Left ventricle myocardium inferior (tissue), 1 donor: ENCODE measurements at places on chromosomes 13 and 19. TPM values are rescaled to one million over a fixed set of nuclear protein-coding genes. Genes with fewer than 3 reads are reported as not detected.

GRCh38 chr13:112703449-112704284 lies 13.8 kb downstream of the ATP11A start:
- no peaks in the 10 kb centered on the region for H3K27me3 ChIP-seq
- H3K36me3 ChIP-seq: no peaks in the 10 kb centered on the region
- peak overlapping the region; percentile 78 for H3K27ac ChIP-seq
- peaks cover 72% of the 10 kb centered on the region for H3K4me1 ChIP-seq
- H3K4me3 ChIP-seq: no peak overlapping the region

The CGB1 gene
- total RNA-seq: not detected

- no peaks in the 10 kb centered on the region for H3K36me3 ChIP-seq
- H3K4me1 ChIP-seq: peaks cover 29% of the 10 kb centered on the region
- no peaks in the 10 kb centered on the region for H3K27me3 ChIP-seq
- DNase-seq: no peak
- H3K4me3 ChIP-seq: no peak overlapping the region
Observed at GRCh38 chr13:21823949-21824348, 153.1 kb downstream of the FGF9 start.

The ZNF221 gene
- 3.7 TPM for total RNA-seq

The CPB2 gene
- not detected for total RNA-seq

- H3K36me3 ChIP-seq: no peaks in the 10 kb centered on the region
- no peak for DNase-seq
- no peak overlapping the region for H3K27ac ChIP-seq
- H3K4me3 ChIP-seq: no peak overlapping the region
- no peaks in the 10 kb centered on the region for H3K4me1 ChIP-seq
Observed at GRCh38 chr19:33724021-33724720, 72.5 kb upstream of the KCTD15 start.

GRCh38 chr13:97321101-97321500 lies 99.0 kb downstream of the MBNL2 start:
- no peak for DNase-seq
- no peaks in the 10 kb centered on the region for H3K27me3 ChIP-seq
- no peaks in the 10 kb centered on the region for H3K36me3 ChIP-seq
- H3K4me3 ChIP-seq: no peak overlapping the region
- H3K27ac ChIP-seq: peak overlapping the region; percentile 72

The LILRA2 gene
- 1.6 TPM for total RNA-seq
